ENCODE measurements at places on chromosomes 4 and X. TPM values are rescaled to one million over a fixed set of nuclear protein-coding genes. Genes with fewer than 3 reads are reported as not detected.

DNA sequence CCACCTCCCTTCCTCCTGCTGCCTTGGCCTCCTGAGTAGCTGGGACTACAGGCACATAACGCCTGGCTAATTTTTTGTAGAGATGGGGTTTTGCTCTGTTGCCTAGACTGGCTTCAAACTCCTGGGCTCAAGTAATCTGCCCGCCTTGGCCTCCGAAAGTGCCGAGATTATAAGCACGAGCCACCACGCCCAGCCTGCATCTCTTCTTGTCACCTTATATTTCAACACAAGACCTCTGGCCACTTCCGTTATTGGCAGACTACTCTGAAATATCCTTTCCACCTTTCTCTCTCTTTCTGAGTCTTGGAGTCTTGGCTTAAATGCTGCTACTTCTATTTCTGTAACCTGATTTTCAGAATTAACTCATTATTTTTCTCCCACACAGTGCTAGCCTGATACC is 5.6 kb downstream of the KIAA0232 start:
- DNase-seq: no peak

DNA sequence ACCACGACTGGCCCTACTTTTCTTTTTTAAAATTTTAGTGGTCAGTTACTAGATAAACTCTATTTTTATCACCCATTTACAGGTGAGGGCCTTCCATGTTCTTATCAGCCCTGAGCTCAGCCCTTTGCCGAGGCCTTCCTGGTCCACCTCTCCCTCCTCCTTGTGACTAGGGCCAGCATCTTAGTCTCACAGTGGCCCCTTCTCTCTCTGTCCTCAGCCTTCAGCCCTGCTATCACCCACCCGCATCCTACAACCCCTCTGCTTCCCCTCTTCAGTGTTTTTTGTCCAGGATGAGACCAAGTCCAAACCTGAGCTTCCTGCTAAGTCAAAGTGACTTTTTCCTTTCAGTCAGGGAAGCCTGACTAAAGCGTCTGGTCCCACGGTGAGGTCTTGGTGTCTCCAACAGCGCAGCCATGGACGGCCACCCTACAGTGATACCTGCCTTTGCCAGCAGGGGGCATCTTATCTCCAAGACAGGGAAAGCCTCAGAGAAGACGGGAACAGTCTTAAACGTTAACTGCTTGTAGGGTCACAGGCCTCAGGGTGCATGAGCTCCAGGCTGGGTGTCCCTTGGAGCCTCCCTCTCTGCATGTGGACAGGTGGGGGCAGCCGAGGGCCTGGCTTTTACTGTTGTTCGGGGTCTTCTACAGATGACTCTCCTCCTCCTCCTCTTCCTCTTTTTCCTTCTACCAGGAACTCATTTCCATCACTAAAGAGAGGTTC is 11.7 kb upstream of the GAGE10 start:
- peak; percentile 33 for DNase-seq

- no peak for DNase-seq
Measured at GRCh38 chr4:101262683-101263082, 84.6 kb downstream of the PPP3CA start.

DNA sequence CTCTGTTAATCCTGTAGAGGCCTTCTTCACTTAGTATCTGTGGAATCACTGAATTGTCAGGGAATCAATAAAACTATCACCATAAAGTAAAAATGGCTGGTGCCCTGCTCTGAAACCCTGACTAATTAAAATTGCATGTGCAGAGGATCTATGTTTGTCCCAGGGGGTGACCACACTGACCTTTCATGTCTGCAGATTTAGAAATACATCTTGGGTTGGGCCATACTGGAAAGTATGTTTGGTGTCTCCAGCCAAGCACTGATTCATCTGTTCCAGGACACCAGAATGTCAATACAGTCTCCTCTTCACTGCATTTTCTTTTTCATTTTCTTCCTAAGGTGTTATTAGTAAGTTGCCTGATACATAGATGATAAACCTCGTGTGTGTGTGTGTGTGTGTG is 490.9 kb upstream of the INTU start:
- DNase-seq: no peak

GRCh38 chr4:84799318-84799717 is 167.2 kb downstream of the WDFY3 start:
- DNase-seq: no peak

DNA sequence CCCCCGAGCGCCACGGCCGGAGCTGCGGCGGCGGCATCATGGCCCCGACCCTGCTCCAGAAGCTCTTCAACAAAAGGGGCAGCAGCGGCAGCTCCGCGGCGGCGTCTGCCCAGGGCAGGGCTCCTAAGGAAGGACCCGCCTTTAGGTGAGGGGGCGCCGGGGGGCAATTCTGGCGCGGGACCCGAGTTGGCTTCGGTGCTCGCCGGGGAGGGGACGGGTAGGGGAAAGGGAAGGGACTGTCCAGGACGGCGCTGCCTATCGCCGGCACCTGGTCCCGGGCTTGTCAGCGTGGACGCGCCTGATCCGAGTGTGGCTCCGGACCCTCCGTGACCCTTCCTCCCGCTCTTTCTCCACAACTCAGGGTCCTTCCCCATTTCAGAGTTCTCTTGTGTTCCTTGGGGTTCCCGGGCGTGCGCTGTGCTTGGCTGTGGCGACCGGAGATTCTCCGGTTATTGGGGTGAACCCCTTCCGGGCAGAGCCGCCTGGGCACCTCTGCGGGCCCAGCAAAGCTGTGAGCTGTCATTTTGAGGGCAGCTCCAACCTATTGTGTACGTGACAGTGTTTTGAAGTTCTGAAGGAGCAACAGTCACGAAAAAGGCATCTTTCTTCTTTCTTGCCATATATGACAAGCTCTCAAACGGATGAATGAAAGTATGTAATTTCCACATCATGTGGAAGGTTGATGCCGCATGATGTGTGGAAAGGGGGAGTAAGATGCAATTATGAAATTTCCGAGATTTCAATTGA is 522 bp downstream of the FNIP2 start:
- DNase-seq: no peak

DNA sequence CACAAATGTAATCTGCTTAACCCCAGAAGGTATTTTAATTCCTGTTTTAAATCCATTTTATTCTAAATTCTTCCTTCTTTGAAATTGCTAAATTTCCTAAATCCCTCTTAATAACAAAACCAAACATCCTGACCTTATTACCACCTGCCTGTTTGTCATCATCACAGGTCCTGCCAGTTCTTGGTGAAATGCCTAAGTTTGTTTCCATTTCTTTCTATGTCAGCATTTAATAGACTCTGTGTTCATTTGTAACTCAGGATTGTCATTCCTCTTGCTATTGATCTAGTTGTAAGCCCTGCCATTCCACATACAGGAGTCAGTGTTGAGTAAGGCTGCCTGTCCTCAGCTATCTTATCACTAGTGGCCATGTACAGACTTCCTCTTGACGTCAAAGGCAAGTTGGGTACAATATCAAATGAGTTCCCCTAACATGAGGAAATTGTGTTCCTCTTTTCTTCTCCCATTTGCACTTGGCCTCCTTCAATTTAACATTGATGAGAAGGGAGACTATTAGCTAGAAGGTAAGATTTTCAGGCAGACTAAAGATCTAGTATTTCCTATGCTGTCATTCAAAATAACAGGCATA is 440.1 kb downstream of the AFF2 start:
- no peak for DNase-seq

- no peak for DNase-seq
Measured at GRCh38 chrX:14013054-14013453, 16.6 kb downstream of the GEMIN8 start.

- DNase-seq: no peak
Measured at GRCh38 chrX:29913647-29914046, 301.7 kb upstream of the MAGEB2 start.

GRCh38 chrX:66163849-66164411 is at the start of gene HEPH:
TSS of gene HEPH (plus strand) at chrX:66164247. CDS start at chrX:66170571, 6,324 bp downstream.
- DNase-seq: no peak

DNA sequence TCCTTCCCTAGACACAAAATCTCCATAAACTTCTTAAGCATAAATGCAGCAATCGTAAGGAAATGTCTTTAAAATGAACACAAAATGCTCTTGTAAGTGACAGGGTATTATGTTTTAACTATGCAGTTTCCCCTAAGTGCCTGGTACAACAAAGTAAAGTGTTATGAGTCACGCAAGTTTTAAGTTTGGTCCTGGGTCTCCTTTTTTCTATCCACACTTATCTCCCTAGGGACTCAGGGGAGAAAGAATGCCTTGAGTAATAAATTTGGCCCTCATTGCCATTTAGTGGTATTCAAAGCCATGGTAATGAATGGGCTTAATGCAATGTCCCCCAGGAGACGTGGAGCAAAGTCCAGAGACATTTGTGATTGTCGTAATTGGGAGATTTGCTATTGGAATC is 149.1 kb downstream of the MAGEB17 start:
- no peak for DNase-seq

- no peak for DNase-seq
Measured at GRCh38 chrX:47313056-47313455, 57.3 kb upstream of the ZNF157 start.

DNA sequence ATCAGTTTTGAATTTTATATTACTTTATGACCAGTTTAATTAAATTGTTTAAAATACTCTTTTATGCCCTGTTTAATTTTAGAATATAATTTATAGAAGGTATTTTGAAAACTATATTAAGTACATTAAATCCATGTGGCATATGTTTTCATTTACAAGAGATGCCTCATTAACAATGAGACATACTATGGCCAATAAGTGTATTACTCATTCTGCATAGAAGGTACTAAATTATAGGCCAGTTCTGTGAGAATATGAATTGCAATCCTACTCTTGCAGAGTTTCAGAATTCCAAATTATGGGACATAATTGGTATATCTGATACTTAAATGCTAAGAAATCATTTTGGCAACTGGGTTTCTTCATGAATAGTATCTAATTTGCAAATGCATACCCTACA is 951.1 kb downstream of the FAT4 start:
- DNase-seq: no peak

- no peak for DNase-seq
Measured at GRCh38 chr4:38145033-38145678, 185.0 kb downstream of the PTTG2 start.

- DNase-seq: peak; percentile 40
Measured at GRCh38 chr4:1026115-1026514, 14.7 kb downstream of the FGFRL1 start.

GRCh38 chr4:89042055-89042454 is 14.9 kb downstream of the FAM13A start:
- DNase-seq: no peak

DNA sequence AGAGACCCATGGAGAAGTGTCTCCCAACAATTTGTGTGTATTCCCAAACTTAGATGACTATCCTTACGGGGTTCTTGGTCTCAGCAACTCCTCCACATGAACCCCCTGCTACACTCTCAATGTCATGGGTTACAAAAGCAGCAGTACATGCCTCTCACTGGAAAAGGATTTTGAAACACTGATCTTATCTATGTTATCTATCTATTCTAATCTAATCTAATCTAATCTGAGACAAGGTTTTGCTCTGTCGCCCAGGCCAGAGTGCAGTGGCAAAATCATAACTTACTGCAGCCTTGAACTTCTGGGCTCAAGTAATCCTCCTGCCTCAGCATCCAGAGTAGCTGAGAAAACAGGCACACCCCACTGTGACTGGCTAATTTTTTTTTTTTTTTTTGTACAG is 19.3 kb downstream of the TSPAN5 start:
- no peak for DNase-seq

DNA sequence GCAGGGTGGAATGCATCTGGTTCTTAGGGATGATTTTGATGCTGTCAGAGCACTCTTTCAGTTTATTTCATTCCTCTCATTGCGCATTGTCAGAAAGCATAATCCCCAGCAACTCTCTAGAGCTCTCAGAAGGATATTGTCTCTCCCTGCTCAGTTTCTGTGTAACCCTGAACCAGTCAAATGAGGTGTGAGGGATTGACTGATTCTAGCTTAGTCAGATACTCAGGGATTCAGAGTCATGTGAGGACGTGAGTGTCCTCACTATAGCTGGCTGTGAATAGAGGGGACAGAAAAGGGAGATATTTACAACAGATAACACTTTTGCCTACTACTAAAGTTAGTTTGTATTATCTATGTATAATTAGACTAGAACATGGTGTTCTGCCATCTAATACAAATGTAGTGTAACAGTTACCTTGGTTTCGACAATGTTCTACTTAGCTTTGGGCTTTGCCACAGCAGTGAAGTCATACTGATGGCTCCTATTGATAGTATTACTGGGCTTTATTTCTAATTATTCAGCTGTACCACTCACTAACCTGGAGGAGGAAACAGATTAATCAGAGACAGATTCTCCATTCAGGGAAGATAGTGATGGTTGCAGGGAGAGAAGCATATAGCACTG is 19.5 kb downstream of the AP1AR start:
- no peak for DNase-seq

Gene HEPH
- total RNA-seq: not detected

Gene TAF7L
- 0.24 TPM for total RNA-seq

Gene ARAP2
- 25.8 TPM for total RNA-seq

Gene RAB9A
- 30.7 TPM for total RNA-seq

Gene SERTM2
- total RNA-seq: not detected

Gene AFP
- total RNA-seq: 1.7 TPM

Gene P2RY4
- 0.65 TPM for total RNA-seq

Gene FAM114A1
- 73.7 TPM for total RNA-seq

Gene MAGEA11
- total RNA-seq: not detected

Gene HPGDS
- total RNA-seq: not detected

All from PC-9 (cell line).